Vagina (tissue), 2 donors: ENCODE measurements at places on chromosomes 6 and 20. TPM values are rescaled to one million over a fixed set of nuclear protein-coding genes. Genes with fewer than 3 reads are reported as not detected.

DNA sequence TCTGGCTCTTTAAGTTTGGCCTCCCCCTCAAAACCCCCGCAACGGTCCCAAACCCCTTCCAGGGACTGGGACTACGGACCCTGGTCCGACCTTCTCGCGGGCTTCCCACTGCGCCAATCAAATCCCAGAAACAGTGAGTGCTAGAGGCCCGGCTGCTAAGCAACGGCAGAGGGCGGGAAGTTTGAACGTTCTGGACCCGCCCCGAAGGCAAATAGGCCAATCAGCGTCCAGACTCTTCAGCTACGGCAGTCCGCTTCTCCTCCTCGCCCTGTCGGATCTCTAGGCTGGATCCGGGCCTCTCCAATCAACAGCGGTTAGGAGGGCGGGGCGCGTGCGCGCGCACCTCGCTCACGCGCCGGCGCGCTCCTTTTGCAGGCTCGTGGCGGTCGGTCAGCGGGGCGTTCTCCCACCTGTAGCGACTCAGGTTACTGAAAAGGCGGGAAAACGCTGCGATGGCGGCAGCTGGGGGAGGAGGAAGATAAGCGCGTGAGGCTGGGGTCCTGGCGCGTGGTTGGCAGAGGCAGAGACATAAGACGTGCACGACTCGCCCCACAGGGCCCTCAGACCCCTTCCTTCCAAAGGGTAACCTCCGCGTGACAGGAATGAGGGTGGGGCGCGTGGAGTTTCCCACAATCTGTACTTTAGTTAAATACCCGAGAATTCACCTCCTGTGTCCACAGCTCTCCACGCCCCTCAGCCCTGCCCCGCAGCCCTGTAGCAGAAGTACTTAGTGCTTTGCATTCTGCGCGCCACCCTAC is at the start of gene MSH5:
Gene MSH5, plus strand, starts transcription at position 367 of the 758 bp plus-strand sequence. CDS start 462 bp downstream, outside the sequence.
- H3K4me3 ChIP-seq, result peak within 1 kb of the TSS; percentile 86
- DNase-seq, result no peak
- peak within 1 kb of the TSS; percentile 96 for H3K27ac ChIP-seq
- H3K4me1 ChIP-seq, result peaks cover 43% of the 10 kb centered on the region

- H3K4me1 ChIP-seq, result peaks cover 20% of the 10 kb centered on the region
- H3K27ac ChIP-seq, result no peak overlapping the region
- no peaks in the 10 kb centered on the region for H3K27me3 ChIP-seq
- H3K36me3 ChIP-seq, result no peaks in the 10 kb centered on the region
- no peak overlapping the region for H3K4me3 ChIP-seq
- DNase-seq, result no peak
These were observed 4.9 kb upstream of the PTK6 start for GRCh38 chr20:63542031-63542559.

GRCh38 chr6:21182589-21182988 is 411.0 kb upstream of the SOX4 start:
- no peaks in the 10 kb centered on the region for H3K36me3 ChIP-seq
- H3K27ac ChIP-seq, result no peak overlapping the region
- H3K4me3 ChIP-seq, result no peak overlapping the region
- no peaks in the 10 kb centered on the region for H3K4me1 ChIP-seq
- H3K27me3 ChIP-seq, result no peaks in the 10 kb centered on the region

DNA sequence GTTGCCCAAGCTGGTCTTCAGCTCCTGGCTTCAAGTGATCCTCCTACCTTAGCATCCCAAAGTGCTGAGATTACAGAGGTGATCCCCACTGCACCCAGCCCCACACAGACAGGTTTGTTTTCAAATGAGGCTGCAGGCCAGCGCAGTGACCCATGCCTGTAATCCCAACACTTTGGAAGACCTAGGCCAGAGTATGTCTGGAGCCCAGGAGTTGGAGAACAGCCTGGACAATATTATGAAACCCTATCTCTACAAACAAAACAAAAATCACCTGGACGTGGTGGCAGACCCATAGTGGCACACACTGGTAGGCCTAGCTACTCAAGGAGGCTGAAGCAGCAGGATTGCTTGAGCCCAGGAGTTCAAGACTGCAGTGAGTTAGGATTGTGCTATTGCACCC is 8.0 kb upstream of the HMGN4 start:
- H3K4me1 ChIP-seq, result peaks cover 6% of the 10 kb centered on the region
- no peak for DNase-seq
- no peak overlapping the region for H3K27ac ChIP-seq
- no peaks in the 10 kb centered on the region for H3K36me3 ChIP-seq
- H3K27me3 ChIP-seq, result no peaks in the 10 kb centered on the region

DNA sequence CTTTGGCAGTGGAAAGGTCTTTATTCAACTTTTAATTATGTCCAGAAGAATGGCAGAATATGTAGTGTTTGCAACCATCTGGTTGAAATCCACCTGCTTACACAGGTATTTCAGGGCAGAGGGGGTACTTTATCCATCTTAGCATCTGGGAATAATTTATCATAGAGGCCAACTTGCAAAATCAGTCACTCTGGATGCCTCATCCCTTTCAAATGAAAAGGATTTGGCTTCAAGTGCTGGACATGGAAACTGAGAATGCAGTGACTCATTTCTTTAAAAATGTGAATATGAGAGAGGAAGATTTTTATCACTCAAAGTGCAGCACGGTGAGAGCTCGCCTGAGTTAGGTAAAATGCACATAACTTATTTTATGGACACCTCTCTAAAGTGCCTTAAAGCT is 758.3 kb downstream of the KIF16B start:
- H3K27ac ChIP-seq, result no peak overlapping the region
- H3K4me3 ChIP-seq, result no peak overlapping the region
- H3K36me3 ChIP-seq, result no peaks in the 10 kb centered on the region
- DNase-seq, result no peak
- H3K27me3 ChIP-seq, result no peaks in the 10 kb centered on the region

DNA sequence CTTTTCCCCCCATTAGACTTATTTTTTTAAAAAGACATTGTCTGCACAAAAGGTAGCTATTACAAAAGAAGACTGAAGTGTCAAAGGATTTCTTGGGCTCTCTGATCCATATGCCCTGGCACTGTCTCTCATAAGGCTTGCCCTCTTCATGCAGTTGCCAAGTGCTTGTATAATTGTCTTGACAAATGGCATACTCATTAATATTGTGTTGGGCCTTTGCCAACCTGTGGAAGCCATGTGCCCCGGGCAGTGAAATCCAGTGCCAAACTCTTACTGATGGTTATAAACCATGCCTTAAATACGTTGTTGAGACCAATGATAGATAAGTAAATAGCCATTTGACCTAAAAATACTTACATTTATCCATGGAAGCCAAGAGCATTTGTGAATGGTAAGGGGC is 98.1 kb downstream of the FARS2 start:
- peaks cover 18% of the 10 kb centered on the region for H3K4me1 ChIP-seq
- no peak overlapping the region for H3K4me3 ChIP-seq
- H3K27ac ChIP-seq, result no peak overlapping the region

- H3K36me3 ChIP-seq, result no peaks in the 10 kb centered on the region
- H3K27me3 ChIP-seq, result no peaks in the 10 kb centered on the region
- H3K4me1 ChIP-seq, result peaks cover 26% of the 10 kb centered on the region
- peak within 1 kb of the TSS; percentile 75 for H3K27ac ChIP-seq
These were observed at the start of gene DDRGK1 for GRCh38 chr20:3204124-3204794. Gene DDRGK1, minus strand, starts transcription at chr20:3204682. Its CDS starts 55 bp downstream, at chr20:3204627.

DNA sequence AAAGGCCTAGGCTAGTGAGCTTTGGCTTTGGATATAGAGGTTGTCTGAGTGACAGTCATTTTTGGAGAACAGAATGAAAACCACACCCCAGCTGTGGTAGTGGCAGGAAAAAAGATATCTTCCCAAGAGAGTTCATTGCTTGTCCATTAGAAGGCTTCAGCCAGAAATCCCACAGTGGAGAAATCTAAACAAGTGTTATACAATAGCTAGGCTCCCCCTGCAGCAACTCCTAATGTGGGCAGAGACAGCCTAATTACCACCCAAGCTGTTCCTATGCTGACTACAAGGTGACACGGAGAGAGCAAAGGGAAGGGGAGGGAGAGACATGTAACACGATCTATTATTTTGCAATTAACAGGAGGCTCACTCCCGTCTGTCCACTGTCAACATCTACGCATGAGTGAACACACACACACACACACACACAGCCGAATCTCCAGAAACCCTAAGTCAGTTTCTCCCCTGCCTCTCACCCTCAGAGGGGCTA is 147.5 kb upstream of the TCF21 start:
- no peaks in the 10 kb centered on the region for H3K27me3 ChIP-seq
- no peak overlapping the region for H3K4me3 ChIP-seq
- H3K36me3 ChIP-seq, result no peaks in the 10 kb centered on the region
- H3K4me1 ChIP-seq, result no peaks in the 10 kb centered on the region
- H3K27ac ChIP-seq, result no peak overlapping the region

Gene BCLAF1
- total RNA-seq, result 97.0 TPM

Gene DEFB121
- total RNA-seq, result not detected

Gene NEU1
- 26.0 TPM for total RNA-seq
